Anterior cingulate cortex (tissue), 58 donors: ENCODE measurements at places on chromosomes 5 and 9.

- no peak for DNase-seq
Observed at GRCh38 chr5:33691856-33692255, 199.9 kb downstream of the ADAMTS12 start.

DNA sequence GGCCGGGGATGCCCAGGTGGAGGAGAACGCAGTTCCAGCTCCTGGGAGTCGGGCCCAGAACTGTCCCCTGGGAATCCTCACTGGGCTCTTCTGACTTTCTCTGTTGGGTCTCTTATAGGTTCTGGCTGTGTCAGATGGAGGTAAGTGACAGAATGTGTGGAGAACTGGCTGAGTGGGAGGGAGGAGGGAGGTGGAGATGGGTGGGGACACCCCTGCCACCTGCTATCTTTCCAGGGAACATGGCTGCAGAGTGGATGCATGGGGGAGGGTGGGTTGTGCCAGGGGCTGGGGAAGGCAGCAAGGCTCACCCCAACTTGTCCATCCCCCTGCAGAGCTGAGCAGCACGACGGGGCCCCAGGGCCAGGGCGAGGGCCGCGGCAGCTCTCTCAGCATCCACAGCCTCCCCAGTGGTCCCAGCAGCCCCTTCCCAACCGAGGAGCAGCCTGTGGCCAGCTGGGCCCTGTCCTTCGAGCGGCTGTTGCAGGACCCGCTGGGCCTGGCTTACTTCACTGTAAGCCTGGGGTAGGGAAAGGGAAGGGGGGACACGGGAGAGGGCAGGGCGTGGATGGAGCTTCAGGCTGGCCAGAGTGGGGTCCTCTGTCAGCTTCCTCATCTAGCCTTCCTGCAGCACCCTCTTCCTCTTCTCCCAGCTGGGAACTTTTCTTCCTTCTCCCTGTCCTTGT, 8.3 kb downstream of the RGS14 start:
- no peak for DNase-seq

- no peak for DNase-seq
Observed at GRCh38 chr9:130088051-130088450, 34.3 kb downstream of the GPR107 start.

DNA sequence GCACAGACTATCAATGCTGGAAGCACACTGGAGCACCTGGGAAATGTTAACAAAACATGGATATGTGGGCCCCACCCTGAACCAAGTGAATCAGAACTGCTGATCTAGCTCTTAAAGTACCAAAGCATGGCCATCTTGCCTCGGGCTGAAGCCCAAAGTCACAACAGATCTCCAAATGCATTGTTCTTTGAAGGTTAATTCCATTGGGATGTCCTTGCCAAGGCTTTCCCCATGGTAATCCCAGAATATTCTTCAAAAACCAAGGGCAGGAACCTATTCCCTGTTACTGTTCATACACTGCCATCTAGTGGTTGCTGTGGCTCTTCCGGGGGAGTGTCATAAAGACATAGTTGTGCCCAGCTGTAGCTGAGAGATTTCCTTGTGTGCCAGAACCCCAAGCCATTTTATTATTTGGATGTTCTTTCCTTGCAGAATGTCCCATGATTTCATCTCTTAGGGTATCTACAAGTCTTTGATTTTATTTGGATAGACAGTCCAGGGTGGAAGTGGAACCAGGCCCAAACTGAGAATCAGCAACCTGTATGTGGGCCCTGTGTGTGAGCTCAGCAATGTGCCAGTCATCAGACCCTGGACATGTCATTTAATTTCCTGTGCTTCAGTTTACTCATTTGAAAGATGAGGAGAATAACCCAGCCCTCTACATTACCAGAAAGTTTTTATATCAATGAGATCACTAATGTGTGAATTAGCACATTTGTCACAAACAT, 290.0 kb downstream of the ACTL7B start:
- DNase-seq, result peak; percentile 29
